Hypothalamus (tissue), 51 donors: ENCODE measurements at places on chromosomes 6 and 20.

GRCh38 chr6:52639493-52639892, 31.4 kb upstream of the TMEM14A start:
- DNase-seq: no peak

DNA sequence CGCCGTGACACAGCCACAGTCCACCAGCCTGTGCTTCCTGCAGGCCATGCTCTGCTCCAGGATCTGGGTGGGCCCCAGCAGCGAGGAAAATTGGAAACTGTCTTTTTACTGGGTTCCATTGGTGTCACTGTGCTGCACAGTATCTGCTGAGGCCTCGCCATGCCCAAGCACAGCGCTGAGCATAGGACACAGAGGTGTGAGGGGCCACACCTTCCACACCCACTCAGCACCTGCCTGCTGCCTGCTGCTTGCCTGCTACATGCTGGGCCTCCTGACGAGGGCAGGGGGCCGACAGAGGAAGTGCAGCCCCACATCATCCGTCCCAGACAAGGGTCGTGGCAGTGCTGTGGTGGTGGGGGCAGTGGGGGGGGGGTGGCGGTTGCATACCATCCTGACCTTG, 173.0 kb upstream of the THBS2 start:
- DNase-seq: no peak

- DNase-seq: no peak
Measured at GRCh38 chr6:130743175-130743574, 84.0 kb upstream of the SMLR1 start.

- no peak for DNase-seq
Measured at GRCh38 chr20:53395188-53395923, 198.3 kb downstream of the ZNF217 start.

- no peak for DNase-seq
Measured at GRCh38 chr6:121339639-121340226, 5.5 kb upstream of the TBC1D32 start.

- DNase-seq: no peak
Measured at GRCh38 chr6:27777614-27778355, 134.4 kb downstream of the OR2B2 start.

DNA sequence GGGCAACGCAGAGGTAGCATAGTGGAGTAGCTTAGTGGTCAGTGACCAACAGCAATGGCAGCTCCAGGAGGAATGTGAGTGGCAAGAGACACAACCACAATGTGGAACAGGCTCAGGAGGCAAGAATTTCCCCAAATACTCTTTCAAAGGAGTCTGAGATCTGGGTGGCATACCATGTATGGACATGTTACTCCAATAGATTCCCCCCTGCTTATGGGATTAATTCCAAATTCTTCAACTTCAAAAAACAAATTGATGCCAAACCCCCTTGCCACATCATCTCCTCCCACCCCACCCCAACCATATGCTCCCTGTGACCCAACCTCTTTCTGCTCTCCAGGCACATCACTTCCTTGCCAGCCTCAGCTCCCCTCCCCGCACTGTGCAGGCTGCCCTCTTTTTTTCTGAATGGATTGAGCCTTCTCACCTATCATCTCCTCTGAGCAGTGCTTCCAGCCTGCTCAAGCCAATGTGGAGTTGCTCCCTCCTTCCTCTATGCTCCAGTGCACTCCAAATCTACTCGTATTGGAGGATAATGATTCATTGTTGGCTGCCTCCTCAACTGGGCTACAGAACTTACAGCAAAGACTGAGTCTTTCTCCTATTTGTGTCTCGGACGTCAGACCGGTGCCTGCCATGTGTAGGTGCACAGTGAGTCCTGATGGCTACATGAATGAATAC, 93.0 kb upstream of the CEP85L start:
- no peak for DNase-seq

GRCh38 chr6:157221817-157222175, 101.5 kb downstream of the TMEM242 start:
- no peak for DNase-seq

DNA sequence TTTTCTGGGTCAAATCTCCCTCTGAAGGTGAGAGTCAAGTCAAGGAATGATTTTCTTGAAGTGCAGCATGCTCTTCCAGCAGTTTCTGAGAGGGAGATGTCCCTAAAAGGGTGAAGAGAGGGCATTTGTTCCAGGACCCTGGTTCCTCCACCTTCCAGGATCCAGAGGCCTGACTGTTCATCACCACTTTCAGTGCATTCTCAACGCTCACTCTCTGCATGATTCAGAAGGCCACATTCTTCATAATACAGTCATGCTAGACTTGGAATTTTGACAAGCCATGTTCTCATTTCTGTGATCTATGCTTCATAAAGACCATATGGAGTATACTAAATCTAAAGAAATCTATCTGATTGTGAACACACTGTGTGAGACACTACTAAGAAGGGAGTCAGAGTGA, 85.1 kb downstream of the PDE7B start:
- DNase-seq: no peak

DNA sequence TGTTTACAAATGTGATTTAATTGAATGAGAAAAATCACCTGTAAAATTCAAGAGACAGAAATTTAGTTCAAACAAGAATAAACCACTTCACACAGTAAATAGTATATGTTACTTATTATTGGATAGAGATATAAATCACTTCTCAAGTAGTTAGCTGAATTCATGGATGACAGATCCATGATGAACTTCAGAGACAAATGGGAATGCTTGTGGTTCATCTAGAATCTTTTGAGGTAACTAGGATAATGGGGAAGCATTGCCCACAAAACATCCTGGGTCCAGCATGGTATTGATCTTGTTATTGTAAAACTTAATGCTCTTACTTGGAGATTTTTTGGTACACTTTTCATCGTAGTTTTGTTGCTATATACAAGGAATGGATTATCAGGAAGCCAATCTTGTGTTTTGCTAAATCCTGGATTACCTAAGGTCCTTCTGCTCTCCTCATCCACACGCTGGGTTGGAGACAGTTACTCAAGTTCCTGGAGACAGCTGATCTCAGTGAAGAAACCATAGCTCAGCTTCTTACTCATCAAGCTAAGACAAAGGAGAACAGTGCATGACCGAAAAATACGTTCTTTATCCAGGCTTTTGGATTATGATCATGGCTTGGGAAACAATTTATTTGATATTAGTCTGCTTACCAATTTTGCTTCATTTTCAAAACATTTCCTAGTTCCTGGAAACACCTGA, 142.5 kb upstream of the PREP start:
- DNase-seq: no peak

- no peak for DNase-seq
Measured at GRCh38 chr20:52867305-52867704, 104.9 kb upstream of the TSHZ2 start.

DNA sequence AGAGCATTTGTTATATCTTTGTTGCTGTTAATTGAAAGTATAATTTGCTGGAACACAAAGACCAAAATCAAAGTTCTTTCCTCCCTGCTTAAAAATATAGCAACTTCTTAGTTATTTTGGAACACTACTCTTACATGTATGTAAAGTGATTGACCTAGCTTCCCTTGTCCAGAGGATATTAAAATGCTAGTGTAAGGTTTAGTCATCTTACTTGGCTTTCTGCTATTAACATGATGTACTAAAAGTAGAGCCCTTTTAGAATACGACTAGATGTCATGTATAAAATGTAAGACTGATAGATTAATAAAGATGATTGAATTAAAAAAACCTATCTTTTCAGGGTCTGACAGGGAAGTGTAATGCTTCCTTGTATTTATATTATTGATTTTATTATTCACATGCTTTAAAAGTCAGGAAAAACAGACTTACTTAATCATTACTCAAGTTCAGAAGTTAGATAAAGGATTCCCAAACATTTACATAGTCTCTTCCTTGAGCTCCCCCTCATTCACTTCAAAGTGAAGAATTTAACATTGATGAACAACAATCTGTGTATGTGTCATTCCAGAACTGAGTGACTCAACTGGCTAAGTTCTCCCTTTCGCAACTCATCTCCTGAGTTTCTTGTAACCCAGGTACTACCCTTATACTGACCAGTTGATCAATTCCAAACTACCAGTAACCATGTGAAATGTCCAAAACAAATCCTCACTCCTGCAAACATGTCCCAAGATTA, 50.9 kb downstream of the BTBD9 start:
- no peak for DNase-seq

GRCh38 chr6:164022632-164023031, 608.1 kb downstream of the QKI start:
- DNase-seq: no peak
